H1 (cell line): ENCODE measurements at places on chromosomes 13 and 19. TPM values are rescaled to one million over a fixed set of nuclear protein-coding genes. Genes with fewer than 3 reads are reported as not detected.
A peak's percentile ranks its signal among the peaks of the same experiment; 100 is the strongest.

Gene CYP4F8
- total RNA-seq: not detected in 2 replicates

Gene LMTK3
- 12.4 and 13.6 TPM in 2 replicates for total RNA-seq

Gene GPR4
- total RNA-seq: 0.19 TPM in 1 of 2 replicates, not detected in the other

Gene TMED1
- 26.2 and 26.9 TPM in 2 replicates for total RNA-seq

Gene CIC
- total RNA-seq: 43.6 and 48.4 TPM in 2 replicates

Gene SIAH3
- total RNA-seq: 0.08 and 0.15 TPM in 2 replicates

Gene CNMD
- 113 and 122 TPM in 2 replicates for total RNA-seq

Gene LGALS4
- total RNA-seq: 0.37 and 0.54 TPM in 2 replicates

Gene PRR20B
- total RNA-seq: not detected in 2 replicates

Gene NEK5
- 0.27 and 0.35 TPM in 2 replicates for total RNA-seq

Gene PTH2
- total RNA-seq: 0.82 TPM in 1 of 2 replicates, not detected in the other

Gene ZNF835
- total RNA-seq: 1.8 and 2.2 TPM in 2 replicates

Gene ZNF888
- 8.6 and 8.7 TPM in 2 replicates for total RNA-seq

DNA sequence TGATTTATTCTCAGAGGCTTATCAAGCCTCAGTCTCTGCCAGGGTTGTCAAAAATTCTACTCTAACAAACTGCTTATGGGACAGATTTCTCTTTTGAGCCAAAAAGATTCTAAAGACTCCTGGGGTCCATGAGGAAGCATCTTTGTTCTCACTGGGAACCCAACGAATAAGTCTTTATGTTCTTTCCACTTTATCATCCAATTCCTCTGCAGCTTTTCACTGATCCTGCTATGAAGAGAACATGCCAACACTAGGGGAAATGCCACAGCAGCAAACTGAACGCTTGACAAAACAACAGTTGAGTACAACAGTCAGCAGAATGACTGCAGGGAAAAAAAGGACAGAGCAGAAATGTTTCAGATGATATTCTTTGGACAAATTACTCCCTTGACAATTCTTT lies 22.2 kb downstream of the DCLK1 start:
- no peak for DNase-seq

DNA sequence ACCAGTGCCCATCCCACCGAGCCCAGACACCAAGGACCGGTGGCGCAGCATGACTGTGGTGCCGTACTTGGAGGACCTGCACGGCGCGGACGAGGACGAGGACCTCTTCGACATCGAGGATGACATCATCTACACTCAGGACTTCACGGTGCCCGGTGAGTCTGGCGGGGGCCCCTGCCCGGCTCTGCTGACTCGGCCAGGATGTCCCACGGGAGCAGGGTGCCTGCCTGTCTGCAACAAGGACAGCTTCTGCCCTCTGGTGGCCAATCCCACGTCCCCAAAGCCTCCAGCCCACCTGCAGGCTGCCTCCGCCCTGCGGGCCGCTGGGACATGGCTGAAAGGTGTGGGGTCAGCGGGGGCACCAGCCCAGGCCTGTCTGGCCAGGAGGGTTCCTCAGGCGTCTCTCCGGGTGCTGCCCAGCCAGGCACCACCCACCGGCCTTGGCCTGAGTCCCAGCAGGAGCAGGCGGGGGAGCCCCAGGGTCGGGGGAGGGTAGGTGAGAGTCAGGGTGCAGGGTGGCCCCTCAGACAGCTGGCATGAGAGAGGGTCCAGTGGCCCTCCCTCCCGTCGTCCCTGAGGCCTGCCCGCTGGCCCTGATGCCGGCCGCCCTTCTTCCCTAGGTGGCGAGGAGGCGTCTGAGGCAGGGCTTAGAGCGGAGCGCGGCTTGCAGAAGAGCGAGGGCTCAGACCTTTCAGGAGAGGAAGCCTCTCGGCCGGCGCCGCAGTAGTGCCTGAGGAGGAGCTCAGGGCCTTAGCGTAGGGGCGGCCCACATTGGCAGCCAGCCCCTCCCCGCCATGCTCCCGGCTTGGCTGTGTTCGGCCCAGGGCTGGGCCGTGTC lies 14.6 kb downstream of the CBARP start:
- no peak for DNase-seq

DNA sequence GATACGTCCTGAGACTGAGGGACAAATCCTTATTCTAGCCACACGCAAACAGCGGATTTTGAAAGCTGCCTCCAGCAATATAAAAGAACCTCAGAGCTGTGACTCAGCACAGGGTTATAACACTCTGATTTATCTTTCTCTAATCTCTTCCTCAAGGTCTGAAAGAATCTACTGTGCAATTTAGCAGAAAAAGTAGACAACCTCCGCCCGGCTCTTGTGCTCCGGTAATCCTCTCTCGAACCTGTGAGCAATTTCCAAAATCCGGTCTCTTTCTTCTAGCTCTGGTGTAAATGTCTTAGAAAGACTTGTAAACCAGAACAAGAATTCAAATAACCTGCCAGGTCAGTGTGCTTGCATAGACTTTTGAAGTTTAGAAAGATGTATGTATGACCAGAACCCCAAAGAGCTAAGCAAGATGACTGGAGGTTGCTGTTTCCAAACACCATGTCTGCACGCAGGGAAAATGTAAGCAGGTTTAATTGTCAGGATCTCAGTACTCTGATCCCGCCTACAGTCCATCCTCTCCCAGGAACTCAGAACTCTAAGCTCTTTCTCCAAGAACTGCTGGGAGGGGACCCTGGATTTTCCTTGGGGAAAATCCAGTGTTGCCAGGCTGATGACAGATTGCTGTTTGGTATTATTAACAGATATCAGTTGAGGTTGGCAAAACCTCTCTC lies 338.1 kb downstream of the RFC3 start:
- no peak for DNase-seq

- DNase-seq: no peak
Observed at GRCh38 chr13:98981369-98982080, 3.7 kb upstream of the DOCK9 start.

GRCh38 chr13:59043016-59043415 lies 1120.7 kb downstream of the DIAPH3 start:
- no peak for DNase-seq

GRCh38 chr13:30465343-30465592 lies 468 bp downstream of the HMGB1 start:
- no peak for DNase-seq

DNA sequence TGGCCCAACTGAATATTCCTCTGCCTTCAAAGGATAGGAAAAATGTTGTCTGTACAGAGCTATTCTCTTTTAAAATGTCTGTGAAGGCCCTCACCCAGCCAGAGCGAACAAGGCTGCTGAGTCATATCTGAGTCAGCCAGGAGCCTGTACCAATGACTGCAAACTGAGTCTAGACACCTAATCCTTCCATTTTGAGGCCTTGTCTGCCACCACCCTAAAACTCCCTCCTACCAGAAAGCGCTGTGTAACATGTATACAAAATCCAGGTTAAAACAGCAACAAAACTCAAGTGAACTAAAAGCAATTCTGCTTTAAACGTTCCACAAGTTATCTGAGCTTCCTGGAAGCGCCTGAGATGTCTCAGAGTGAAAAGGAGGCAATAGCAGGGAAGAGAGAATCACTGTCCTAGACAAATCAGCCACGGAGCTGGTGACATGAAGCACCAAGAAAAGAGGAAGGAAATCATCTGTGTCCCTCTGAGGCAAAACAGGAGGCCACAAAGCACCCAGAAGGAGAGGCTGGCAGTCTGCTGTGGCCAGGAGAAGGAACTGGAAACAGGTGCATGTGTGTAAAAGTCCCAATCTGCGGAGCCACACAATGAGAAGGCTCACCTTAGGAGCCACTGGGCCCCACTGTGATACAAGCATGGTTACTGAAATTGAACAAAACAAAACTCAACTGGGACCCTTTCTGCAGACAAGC lies 10.2 kb downstream of the DHRS12 start:
- DNase-seq: no peak

GRCh38 chr13:45361596-45362206 lies 20.7 kb upstream of the TPT1 start:
- DNase-seq: no peak

DNA sequence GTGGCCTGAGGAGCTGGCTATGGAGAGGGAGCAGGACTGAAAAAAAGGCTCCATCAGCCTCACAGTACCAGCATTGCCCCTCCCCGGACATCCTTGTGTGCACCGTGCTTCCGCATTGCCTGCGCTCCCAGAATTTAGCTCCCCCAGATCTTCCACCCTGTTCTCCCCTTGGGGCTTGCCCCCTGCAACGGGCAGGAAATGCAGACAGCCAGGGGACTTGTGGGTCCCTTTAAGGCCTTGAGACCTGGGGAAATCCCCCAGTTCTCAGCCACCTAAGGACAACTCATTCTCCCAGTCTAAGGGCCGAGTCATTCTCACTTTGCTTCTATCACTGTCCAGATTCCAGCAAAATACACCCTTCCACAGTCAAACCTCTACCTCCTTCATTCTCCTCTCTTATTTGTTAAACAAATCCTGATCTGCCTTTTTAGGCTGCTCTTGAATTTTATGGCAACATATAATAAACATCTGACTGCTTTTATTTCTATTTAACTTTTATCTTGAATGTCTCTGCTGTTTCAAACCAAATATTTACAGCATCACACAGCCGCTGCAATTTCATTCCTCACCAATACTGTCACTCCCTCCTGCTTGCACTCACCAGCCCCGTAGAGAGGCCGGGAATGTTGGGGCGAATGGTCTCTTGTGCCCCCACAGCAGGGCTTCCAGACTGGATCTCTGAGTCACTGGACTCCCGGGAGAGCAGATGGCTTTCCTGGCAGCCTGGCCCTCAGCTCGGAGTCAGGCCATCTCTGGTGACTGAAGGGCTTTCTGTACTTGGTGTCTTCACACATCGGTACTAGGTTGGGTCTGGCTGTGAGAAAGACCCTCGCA lies 221.9 kb downstream of the TSHZ3 start:
- peak; percentile 21 for DNase-seq

- DNase-seq: no peak
Observed at GRCh38 chr19:4358709-4359626, 15.6 kb downstream of the MPND start.

- no peak for DNase-seq
Observed at GRCh38 chr19:5030136-5030820, 61.4 kb downstream of the KDM4B start.

- no peak for DNase-seq
Observed at GRCh38 chr19:1069009-1069779, 2.2 kb downstream of the ARHGAP45 start.

- no peak for DNase-seq
Observed at GRCh38 chr19:52115526-52116053, 20.0 kb upstream of the ZNF841 start.

- DNase-seq: no peak
Observed at GRCh38 chr19:27751044-27751391, 1461.9 kb downstream of the UQCRFS1 start.

DNA sequence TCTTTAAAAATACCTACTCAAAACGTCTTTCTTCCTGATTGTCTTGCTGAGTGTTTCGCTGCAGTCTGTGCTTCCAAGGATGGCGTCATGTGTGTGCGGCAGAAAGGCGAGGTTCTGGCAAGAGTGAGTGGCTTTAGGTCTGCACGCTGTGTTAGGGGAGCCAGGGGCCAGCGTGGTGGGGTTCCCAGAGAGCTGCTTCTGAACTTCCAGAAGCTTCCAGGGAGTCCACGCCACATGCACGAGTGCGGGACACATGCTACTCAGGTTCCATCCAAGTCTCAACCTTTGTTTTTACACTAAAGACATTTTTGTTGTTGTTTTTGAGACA lies 67.9 kb downstream of the ATP11A start:
- DNase-seq: no peak

GRCh38 chr13:23703246-23703860 lies 133.1 kb downstream of the TNFRSF19 start:
- no peak for DNase-seq

DNA sequence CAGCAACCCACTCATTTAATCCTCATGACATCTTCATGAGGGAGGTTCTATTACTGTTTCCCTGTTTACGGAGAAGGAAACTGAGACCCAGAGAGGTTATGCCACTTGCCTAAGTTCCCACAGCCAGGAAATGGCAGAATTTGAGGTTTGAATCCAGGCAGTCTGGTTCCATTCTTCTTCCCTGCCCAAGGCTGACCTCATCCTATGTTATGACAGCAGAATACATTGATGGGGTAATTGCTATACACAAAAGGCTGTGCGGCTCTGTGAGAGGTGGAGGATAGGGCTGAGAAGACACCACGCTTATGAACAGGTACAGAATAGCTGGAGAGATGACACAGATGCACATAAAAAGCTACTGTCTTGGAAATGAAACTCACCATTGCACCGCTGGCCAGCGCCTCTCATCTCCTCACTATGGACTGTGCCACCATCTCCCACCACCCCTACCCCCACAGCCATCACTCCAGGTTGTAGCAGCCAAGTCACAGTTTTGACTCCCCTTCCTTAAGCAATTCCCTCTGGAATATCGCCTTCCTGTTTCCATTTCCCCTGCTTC lies 11.5 kb downstream of the MAG start:
- DNase-seq: no peak

DNA sequence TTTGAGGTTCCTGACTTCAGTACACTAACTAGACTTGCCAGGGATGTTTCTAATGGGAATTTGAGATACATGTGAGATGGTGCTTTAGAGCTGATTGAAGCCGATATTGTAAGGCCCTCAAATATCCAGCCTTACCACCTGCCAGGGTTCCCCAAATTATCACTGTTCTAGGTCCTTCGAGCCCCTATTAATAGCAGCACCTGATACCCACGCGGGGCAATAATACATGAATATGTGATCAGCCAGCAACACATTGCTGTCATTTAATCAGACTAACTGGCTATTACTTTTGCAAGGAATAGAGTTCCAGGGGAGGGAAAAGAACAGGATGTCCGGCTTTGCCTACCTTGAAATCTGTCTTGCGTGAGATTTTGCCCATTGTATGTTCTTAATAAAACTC lies 5.1 kb downstream of the RGCC start:
- DNase-seq: no peak

GRCh38 chr19:36108684-36109083 lies 2.3 kb upstream of the OVOL3 start:
- DNase-seq: no peak

DNA sequence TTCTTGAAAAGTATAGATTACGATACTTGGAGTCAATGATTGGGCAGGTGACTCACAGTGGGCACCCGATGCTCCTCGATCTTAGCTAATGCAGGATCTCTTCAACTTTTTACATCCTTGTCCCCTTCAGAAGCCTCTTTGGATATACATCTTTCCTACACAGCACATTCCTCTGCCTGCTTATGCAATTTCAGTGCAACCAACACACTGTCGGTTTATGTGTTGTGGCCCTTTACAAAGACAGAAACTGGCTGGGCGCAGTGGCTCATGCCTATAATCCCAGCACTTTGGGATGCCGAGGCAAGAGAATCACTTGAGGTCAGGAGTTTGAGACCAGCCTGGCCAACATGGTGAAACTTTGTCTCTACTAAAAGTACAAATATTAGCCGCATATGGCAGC lies 2.6 kb downstream of the GPR42 start:
- no peak for DNase-seq

DNA sequence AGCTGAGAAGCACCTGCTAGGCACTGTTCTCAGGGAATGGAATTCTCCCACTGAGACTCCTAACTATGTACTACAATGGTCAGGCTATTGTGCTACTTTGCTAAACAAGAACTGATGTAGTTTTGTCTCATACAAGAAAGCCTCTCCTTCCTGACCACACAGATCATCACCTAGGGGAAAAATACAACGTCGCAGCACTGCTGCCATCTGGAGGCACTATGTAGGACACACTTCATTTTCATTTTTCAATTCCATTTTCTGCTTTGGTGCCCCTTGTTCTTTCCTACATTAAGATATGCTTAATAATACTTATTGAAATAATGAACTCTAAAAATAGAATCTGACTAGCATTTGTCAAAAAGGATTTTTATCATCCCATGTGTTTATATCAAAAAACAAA lies 21.1 kb downstream of the PROSER1 start:
- DNase-seq: no peak
